Nucleus accumbens (tissue), 56 donors: ENCODE measurements at places on chromosomes 5 and 9.

DNA sequence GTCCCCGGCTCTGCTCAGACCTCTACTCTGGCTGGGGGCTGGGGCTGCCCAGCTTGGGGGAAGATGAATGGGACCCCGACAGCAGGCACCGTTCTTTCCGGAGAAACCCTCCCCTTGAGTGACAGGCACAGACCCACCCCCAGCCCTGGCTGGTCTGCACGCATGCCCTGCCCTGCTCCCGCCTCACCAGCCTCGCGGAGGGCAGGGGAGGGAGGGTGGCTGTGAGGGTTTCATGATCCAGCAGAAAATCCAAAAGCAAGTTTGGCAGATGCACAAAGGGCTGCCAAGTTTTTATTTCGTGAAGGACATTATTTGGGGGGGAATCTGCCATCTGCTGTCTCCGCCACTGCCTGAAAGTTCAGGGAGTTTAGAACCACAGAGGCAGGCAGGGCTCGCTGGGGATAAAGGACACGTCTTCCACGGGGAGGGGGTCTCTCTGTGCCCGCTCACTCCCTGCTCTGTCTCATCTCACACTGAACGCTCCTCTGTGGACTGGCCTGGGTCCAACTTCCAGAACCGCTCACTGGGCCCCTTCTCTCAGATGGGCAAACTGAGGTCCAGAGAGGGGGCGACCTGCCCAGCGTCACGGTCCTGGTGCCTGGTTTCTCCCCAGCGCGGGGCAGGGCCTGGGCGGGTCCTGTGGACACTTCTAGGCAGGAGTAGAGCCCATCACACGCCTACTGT lies 92.9 kb downstream of the RXRA start:
- DNase-seq: no peak

GRCh38 chr5:101977729-101978345 lies 318.2 kb downstream of the SLCO4C1 start:
- DNase-seq: no peak

- DNase-seq: no peak
Measured at GRCh38 chr9:83656952-83657351, 34.0 kb downstream of the IDNK start.

DNA sequence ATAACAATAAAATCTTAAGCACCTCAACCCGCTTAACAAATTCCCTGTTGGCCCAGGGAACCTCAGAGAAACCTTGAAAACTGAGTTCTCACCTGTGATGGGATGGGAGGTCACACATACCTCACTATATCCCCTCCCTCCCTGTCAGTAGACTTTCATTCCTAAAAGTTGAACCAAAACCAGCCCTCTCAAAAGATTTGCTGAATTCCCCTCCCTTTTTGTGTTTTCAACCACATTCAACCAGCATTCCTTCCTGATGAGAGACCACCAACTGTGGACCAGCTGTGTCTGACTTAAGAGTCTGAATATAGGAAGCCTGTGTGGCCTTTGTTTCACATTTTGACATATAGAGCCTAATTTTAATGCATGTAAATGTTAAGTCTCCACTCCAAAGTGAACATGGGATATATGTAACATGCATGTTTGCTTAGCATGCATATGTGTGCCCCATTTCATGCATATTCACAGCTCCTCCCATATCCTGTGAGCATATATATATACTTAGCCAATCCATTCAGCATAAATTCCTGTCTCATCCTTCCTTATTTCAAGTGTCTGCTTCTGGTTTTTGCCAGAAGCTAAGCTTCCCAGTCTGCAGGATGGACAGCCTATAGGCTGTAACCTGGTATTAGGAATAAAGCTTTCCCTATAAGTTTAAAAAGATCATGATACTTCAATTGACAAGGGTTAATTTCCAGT lies 604.6 kb downstream of the PTPRD start:
- DNase-seq: no peak

DNA sequence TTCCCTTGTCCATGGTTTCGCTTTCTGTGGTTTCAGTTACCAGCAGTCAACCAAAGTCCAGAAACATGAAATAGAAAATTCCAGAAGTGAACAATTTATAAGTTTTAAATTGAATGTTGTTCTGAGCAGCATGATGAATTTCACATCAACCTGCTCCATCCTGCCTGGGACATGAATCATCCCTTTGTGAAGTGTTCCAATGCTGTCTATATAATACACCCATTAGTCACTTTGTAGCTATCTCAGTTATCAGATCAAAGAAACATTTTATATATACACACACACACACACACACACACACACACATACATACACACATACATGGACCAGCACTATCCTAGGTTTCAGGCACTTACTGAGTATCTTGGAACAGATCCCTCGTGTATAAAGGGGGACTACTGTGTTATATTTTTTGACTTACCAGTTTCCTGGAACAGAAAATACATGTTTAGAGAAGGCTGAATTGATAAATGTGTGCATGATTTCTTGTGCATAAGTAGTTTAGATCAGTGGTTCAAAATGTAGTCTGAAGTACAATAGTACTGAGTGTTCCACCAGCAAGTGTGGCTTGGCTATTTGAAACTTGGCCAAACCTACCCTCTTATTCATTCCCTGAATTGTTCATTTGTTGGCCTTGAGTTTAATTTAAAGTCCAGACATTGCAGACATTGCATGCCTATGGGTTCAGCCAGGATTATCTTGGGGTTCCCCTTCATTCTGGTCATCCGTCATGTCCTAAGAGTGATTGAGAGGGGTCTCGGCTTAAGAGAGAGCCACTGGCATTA lies 510.0 kb downstream of the GADD45G start:
- DNase-seq: no peak

DNA sequence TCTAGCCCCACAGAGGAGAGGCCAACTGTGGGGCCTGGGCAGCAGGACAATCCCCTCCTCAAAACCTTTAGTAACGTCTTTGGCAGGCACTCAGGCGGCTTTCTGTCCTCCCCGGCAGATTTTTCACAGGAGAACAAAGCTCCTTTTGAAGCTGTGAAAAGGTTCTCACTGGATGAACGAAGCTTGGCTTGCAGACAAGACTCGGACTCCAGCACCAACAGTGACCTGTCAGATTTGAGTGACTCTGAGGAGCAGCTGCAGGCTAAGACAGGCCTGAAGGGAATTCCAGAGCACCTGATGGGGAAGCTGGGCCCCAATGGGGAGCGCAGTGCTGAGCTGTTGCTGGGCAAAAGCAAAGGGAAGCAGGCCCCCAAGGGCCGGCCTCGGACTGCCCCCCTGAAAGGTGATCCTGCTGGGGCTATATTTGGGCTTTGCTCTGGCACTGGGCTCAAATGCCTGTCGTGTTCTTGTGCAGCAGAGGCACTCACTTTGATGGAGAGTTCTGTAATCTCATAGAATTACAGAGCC lies 39.4 kb downstream of the KDM3B start:
- DNase-seq: no peak

DNA sequence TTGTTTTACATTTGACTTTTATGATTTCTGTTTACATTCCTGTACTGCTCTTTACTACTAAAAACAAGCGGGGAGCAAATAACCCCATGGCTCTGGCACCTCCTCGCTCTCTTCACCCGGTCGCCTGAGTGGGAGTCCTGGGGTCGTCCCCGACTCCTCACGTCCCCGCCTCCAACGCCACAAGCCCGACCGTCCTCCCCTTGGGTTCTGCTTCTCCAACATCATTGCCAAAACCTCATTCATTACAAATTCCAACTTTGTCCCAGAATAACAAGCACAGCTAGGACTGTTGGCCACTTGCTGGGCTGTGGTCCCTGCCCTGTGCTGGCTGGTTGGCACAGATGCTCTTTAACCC lies 35.1 kb downstream of the MRPL36 start:
- DNase-seq: no peak

DNA sequence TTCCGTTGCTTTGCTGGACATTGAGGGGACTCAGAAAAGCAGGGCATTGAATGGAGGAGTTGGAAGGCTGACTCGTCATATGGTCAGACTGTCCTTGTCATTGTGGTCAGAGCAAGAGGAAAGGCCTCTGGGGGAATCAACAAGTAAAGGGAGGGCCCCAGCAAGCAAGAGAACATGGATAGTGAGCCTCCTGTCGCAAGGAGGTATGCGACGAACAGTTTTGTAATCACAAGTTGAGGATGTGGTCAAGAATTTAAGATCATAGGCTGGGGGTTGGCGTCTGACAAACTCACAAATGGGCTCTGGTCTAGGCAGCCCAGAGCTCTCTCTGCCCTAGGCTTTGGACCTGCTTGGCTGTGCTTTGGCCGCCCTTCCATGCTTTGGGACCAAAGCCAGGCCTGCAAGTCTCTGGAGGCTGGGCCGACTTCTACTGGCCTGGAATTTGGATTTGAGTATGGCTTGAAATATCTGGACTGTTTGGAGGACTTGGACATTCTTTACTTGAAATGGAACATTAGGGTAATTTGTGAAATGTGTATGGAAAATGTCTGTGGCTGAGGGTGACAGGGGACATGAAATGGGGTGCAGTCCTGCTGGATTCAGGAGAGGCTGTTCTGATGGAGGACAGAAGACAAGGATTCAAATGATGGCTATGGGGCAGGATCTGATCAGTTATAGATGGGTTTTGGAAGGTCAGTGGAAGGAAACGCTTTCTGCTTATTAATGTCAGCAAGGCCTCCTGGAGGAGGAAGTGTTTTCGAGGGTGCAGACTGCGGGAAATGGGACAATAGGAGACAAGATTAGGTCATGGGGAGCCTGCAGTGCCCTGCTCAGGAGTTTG lies 19.2 kb upstream of the NDST1 start:
- DNase-seq: no peak

DNA sequence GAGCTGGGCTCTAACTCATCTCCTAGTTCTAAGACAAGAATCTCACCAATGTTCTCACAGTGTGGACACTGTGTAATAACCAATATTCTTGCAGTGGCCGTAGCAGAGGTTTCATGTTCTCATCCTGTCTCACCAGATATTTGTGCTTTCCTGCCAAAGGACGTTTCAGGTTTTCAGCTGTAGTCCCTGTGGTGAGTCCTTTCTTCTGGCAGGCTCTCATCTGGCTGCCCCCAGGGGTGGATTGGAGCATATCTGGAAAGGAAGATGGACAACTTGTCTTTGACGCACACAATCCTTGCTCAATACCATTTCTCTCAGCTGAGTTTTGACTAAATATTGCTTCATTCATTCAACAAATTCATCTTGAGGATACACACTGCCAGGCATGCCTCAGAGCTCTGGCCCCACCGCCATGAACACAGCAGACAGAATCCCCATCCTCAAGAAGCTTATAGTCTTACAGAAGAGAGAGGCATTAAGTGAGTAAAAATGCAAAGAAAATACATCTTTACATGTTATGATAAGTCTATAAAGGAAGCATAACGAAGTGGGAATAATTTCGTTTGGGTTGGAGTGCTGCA lies 33.8 kb upstream of the NEURL1B start:
- DNase-seq: no peak

DNA sequence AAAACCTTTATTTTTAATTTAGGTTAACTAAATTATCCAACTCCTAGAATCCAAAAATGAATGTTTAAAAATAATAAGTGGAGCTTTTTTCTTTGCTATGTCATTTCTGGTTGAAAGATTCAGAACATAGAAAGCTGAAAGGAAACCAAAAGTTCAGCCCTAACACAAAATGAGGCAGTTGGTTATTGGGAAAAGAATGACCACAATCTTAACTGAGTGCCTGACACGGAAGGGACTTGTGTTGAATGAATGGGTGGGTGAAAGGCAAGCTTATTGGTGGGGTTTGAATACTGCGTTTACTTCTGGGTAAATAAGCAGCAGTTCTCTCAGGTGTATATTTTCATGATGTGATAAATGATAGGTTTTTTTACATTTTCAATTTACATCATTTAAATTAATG lies 243.5 kb downstream of the IRX1 start:
- DNase-seq: no peak

GRCh38 chr9:89218040-89218928 lies 39.7 kb upstream of the SHC3 start:
- DNase-seq: no peak

- no peak for DNase-seq
Measured at GRCh38 chr5:40518485-40518917, 161.2 kb upstream of the PTGER4 start.

- no peak for DNase-seq
Measured at GRCh38 chr5:139688751-139689372, 40.7 kb downstream of the CXXC5 start.

DNA sequence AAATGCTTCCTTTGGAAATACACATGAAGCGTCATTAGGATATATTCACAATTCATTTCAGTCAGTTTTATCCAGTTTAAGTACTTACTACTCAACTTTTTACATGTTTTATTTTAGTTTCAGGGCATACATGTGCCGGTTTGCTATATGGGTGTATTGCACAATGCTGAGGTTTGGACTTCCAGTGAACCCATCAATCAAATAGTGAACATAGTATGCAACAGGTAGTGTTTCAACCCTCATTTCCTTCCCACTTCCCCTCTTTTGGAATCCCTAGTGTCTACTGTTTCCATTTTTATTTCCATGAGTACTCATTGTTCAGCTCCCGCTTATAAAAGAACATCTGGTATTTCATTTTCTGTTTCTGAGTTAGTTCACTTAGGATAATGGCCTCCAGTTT lies 74.7 kb downstream of the TMEM161B start:
- no peak for DNase-seq

GRCh38 chr5:59276917-59277372 lies 616.6 kb downstream of the PDE4D start:
- no peak for DNase-seq

GRCh38 chr9:127844821-127845359 lies 9.6 kb downstream of the ENG start:
- DNase-seq: no peak

GRCh38 chr5:143931476-143931875 lies 119.5 kb downstream of the HMHB1 start:
- DNase-seq: no peak

DNA sequence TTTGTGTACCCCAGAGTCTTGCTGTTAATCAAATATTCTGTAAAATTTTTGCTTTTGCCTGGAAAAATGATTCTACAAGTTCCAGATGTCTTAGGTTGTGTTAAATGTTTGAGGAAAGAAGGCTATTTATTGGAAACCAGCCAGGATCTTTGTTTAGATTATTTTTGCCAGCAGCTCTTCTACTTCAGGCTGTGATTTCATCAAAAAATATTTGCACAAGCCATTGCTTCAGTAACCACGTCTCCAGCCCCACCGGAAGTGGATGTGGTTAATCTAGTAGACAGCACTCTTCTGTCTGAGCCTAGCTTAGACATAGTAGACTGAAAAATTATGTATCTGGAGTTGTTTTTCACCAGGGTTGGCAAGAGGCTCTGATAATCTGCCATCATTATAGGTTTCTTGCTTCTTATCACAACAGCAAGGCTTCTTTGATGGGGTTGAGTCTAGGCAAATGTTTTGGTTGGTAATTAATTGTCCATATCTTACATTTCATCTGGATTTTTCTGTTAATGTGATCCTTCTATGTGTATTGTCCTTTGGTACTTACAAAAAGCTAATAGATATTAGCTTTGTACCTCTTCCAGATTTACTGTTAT lies 17.1 kb downstream of the KCTD16 start:
- no peak for DNase-seq

- DNase-seq: no peak
Measured at GRCh38 chr5:164153469-164154172, 648.2 kb downstream of the MAT2B start.

DNA sequence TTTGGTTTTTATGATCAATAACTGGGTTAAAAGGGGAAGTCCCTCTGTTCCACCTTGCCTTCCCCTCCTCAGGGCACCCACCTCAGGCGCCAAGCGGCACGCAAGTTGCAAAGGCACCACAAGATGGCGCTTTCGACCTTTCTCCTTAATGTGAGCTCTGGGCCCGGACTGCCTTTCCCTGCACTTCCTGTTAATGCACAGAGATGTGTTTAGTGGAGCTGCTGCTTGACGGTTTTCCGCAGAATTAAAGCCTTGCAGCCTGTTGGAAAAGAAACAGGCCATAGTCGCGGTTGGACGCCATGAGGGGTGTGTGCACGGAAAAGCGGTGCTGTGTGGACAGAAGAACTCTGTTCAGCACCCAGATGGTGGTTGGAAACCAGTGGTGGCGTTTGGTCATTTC lies 17.9 kb downstream of the CXCL14 start:
- no peak for DNase-seq
